GM04504 (cell line): ENCODE measurements at places on chromosomes 1 and 21.

DNA sequence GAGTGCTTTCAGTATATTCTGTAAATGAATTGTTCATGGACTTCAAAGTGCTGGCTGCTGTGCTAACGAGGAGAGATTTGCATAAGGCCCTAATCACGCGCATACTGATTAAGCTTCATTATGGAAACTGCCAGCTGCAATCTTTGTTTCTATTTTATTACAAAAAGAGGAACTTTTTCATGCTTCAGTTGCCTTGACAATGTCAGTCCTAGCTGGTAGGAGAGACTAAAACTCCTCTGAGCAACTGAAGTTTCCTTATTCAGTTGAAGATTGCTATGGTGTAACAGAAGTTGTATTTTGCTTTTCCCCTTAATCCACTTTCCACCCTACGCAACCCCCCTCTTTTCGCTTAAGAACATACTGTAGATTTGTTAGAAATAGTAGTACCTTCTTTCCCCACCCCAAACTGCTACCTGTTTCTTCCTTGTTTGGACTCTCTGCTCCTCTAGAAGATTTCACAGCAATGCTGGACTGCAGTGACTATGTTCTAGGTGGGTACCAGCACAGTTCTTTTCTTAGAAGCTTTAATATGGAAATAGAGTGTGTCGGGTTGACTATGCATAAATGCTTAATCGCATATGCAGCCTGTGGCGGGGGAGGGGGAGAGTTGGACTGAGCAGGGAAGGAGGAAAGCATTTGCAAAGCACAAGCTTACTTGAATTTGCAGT is 108.3 kb downstream of the POU2F1 start:
- no peak for DNase-seq

DNA sequence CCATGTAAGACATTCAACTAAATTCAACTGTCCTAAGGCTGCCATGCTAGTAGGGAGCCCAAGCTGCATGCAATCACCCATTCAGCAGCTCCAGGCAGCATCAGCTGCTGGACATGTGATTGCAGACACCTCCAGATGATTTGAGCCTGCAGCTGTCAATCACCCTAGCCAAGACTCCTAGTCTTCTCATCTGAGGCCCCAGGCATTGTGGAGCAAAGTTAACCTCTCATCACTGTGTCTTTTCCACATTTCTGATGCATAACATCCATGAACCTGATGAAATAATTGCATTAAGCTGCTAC is 5.6 kb upstream of the CDC42BPA start:
- no peak for DNase-seq

DNA sequence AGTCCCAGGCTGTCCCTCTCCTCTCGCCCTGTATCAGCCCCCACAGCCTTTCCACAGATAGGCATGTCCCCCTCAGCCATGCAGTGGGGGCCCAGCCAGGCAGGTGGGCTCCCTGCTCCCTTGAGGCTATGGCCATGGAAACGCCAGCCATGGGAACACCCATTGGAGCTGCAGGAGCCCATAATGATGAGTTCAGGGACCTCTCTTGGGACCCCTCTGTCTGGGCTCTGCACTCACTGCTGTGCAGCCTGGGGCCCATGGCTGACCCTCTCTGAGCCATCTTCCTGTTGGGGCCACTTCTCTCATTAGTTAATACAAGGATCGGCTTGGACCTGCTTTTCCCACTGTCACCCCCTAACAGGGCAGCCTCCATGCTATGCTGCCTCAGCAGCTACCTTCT is 33.2 kb downstream of the WNT3A start:
- DNase-seq, result no peak

- peak; percentile 95 for DNase-seq
These were observed 46.5 kb downstream of the KCNJ15 start for GRCh38 chr21:38303300-38303699.

- DNase-seq, result no peak
These were observed 13.1 kb downstream of the SLC19A1 start for GRCh38 chr21:45528981-45529784.

- DNase-seq, result no peak
These were observed 837 bp downstream of the FOXD3 start for GRCh38 chr1:63322944-63323864.

GRCh38 chr1:47532921-47533792 is 95.3 kb downstream of the FOXD2 start:
- peak; percentile 56 for DNase-seq

DNA sequence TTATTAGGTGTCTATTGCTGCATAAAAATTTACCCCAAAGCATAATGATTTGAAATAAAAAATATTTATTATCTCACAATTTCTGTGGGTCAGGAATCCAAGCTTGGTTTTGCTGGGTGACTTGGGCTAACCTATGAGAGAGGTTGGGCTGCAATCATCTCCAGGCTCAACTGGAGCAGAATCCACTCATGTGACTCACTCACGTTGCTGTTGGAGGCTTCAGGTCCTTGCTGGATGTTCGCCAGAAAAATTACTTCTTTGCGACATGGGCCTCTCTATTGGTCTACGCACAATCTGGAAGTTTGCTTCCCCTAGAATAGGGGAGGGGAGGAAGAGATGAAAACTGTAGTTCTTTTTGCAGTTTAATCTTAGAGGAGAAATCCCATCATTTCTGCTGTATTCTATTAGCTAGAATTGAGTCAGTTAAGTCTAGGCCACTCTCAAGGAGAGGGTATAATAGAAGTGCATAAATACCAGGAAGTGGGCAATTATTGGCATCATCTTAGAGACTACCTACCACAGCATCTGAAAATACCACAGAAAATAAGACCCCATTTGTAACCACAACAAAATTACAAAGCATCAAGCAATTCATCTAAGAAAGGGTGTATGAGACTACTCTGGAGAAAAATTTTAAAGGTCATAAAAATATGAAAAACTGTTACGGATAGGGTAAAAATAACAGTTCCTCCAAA is 5.7 kb upstream of the FASLG start:
- DNase-seq, result no peak

DNA sequence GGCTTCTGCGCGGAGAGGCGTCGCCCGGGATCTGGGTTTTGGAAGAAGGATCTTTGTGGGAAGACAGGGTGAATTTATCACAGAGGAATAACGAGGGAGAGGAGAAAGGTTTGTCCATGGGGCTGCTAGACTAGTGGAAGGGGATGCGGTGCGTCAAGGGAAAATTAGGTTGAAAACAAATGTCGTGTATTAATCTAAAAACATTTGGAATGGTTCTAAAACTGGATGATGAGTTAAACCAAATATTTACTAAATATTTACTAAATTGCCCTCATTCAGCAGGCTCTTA is 647 bp downstream of the RO60 start:
- DNase-seq, result no peak

- no peak for DNase-seq
These were observed 34.8 kb downstream of the RGS21 start for GRCh38 chr1:192351550-192351949.

DNA sequence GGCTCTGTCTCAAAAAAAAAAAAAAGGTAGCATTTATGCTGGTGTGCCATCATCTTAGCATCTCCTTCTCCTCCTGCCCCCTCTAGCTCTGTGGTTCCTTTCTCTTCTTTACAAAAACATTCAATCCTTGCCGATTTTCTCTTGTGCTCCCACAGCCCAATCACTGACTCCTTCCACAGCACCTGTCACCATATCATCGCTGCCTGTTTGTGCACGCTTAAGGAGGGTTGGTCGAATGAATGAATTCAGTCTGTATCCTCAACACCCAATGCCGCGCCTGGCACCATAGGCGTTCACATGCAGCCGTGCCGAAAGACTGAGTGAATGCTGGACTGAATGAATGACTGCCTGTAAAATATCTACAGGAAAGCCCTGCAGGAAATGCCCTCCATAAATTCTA is 7.9 kb downstream of the RNU5D-1 start:
- DNase-seq, result no peak

GRCh38 chr1:235831148-235831547 is 35.6 kb downstream of the LYST start:
- DNase-seq, result peak; percentile 34

DNA sequence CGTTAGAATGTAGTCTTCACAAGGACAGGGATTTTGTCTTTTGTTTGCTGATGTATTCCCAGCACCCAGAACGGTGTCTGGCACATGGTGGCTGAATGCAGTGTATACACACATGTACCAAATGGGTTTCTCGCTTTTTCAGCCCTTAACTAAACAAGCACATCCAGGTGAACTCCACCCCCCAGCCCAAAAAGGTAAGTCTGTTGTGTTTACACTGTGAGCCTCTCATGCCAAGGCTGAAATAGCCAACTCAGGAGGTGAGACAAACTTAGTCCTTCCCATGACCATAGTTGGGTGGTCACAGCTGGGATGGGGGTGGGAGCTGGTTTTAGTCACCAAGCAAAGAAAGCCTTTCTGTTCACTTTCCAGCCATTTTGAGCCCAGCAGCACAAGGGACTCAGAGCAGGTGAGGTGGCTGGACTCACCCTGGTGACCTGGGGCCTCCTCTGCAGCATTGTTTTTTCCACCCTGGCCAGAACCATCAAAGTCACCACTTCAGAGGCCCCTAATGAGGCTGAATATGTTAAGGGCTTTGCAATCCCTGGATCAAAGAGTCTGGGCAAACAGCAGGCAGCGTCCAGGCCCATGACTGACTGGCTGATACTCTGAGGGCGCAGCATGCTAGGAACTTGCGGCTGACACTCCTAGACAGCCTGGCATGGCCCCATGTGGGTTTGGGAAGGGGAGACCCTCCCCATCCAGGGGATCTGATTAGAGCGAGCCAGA is 8.7 kb downstream of the TENT5B start:
- DNase-seq, result no peak

DNA sequence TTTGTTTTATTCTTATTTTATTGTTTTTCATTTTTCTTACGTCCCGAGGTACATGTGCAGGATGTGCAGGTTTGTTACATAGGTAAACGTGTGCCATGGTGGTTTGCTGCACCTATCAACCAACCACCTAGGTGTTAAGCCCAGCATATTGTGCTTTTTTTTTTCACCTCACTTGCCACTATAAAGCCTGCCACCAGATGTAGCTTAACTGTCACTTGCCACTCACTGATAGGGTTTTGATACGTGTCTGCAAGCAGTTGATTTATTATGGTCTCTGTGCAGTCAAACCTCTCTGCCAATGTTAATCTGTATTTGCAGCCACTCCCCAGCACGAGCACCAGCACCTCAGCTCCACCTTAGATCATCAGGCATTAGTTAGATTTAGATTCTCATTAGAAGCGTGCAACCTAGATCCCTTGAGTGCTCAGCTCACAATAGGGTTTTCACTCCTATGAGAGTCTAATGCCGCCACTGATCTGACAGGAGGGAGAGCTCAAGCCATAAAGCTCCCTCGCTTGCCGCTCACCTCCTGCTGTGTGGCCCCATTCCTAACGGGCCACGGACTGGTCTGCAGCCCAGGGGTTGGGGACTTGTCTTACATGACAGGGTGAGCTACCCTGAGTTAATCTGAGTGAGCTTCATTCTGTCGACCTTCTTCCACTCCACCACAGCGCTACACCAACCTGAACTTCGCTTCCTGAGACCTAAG is 17.9 kb upstream of the ABCG1 start:
- DNase-seq, result no peak

GRCh38 chr1:18464665-18465050 is 16.1 kb upstream of the KLHDC7A start:
- no peak for DNase-seq
